ENCODE measurements at places on chromosomes 3 and 15. TPM values are rescaled to one million over a fixed set of nuclear protein-coding genes. Genes with fewer than 3 reads are reported as not detected.

The ANKRD34C gene
- total RNA-seq: not detected

- no peak for DNase-seq
- peaks cover 56% of the 10 kb centered on the region for H3K36me3 ChIP-seq
- no peak overlapping the region for H3K4me3 ChIP-seq
- H3K4me1 ChIP-seq: peaks cover 7% of the 10 kb centered on the region
- H3K27ac ChIP-seq: no peak overlapping the region
- H3K27me3 ChIP-seq: no peaks in the 10 kb centered on the region
These were observed 102.1 kb downstream of the FBXL22 start for GRCh38 chr15:63699101-63699785.

The VILL gene
- total RNA-seq: 12.5 TPM

GRCh38 chr3:174775603-174776002 is 83.5 kb upstream of the NAALADL2 start:
- H3K4me3 ChIP-seq: no peak overlapping the region
- no peaks in the 10 kb centered on the region for H3K4me1 ChIP-seq
- no peak for DNase-seq
- no peak overlapping the region for H3K27ac ChIP-seq
- no peaks in the 10 kb centered on the region for H3K36me3 ChIP-seq

The SHQ1 gene
- total RNA-seq: 16.8 TPM

The MASP1 gene
- total RNA-seq: 4.3 TPM

The CCR3 gene
- total RNA-seq: not detected

- peaks cover 21% of the 10 kb centered on the region for H3K27me3 ChIP-seq
- H3K36me3 ChIP-seq: no peaks in the 10 kb centered on the region
- H3K4me1 ChIP-seq: peaks cover 3% of the 10 kb centered on the region
- no peak for DNase-seq
- no peak overlapping the region for H3K4me3 ChIP-seq
These were observed 10.1 kb upstream of the ITGA11 start for GRCh38 chr15:68442041-68442440.

DNA sequence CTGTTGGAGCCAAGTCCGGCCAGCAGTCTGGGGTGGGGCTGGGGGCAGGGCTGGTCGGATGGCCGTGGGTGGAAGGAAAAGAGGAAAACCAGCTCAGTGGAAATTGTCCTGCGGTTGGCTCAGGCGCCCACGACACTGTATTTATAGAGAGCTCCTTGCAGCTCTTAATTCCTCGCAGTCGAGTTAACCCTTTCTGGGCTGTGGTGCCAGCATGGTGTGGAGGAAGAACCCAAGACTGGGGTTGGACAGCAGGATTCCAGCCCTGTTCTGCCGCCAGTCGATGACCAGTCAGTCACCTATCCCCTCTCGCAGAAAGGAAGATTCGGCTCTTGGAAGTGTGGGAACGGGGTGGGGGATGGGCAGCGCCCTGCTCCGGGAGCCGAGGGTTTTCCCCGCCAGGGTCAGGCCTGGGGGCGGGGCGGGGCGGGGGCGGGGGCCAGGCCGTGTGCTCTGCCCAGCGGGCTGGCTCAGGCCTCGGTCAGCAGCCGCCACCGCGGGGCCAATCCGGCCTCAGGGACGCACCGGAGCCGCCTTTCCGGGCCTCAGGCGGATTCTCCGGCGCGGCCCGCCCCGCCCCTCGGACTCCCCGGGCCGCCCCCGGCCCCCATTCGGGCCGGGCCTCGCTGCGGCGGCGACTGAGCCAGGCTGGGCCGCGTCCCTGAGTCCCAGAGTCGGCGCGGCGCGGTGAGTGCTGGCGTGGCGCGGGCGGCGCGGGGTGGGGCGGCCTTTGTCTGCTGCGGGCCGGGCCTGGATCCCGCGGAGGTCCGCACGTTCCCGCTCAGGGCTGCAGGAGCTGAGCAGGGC is at the start of gene CD276:
CD276 (plus strand) TSS at position 607 of the 804 bp plus-strand sequence. CDS start 15,257 bp downstream, outside the sequence.
- DNase-seq: peak; percentile 90
- no peaks in the 10 kb centered on the region for H3K27me3 ChIP-seq
- no peaks in the 10 kb centered on the region for H3K36me3 ChIP-seq
- peaks cover 43% of the 10 kb centered on the region for H3K4me1 ChIP-seq

The HAUS2 gene
- 21.4 TPM for total RNA-seq

DNA sequence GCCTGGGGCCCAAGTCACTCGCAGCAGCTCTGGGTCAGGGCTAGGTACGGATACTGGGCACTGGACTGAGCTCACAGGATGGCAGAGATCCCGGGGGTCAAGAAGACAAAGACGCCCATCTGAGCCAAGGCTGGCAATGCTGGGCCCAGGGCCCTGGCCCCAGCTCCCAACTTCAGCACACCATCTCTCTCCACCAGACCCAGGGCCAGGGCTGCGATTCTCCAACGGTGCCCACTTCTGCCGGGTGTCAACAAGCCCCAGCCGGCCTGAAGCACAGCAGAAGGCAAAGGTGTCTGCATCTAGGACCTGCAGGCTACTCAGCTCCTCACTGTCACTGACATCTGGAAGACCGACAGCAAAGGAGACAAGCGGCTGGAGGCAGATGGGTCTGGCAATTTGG is 8.6 kb downstream of the WDR73 start:
- H3K27me3 ChIP-seq: no peaks in the 10 kb centered on the region
- DNase-seq: no peak
- H3K27ac ChIP-seq: no peak overlapping the region
- H3K36me3 ChIP-seq: peaks cover 99% of the 10 kb centered on the region
- no peak overlapping the region for H3K4me3 ChIP-seq

DNA sequence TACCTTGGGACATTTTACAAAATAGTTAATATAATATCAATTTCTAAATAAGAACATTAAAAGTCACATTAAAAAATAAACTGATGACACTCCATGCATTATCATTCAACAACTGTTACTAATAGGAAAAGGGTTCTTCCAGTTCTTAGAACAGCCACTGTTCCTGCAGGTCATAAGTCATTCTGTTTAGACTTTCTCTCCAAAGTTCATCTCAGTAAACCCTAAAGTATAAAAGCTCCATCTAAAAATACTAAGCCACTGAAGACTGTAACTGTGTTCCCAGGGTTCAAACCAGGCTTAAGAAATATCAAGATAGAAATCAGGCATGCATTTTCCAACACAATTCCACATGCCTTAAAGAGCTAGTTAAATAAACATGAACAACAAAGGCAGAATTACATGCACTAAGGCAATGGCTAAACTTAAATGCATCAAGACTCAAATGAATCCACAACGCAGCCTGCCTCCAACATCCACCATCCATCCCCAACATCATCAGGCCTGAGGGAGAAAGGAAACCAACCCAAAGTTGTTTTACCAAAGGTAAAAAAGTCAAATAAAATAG is 46.2 kb downstream of the DMXL2 start:
- H3K4me3 ChIP-seq: no peak overlapping the region
- DNase-seq: no peak
- H3K4me1 ChIP-seq: peaks cover 34% of the 10 kb centered on the region
- H3K36me3 ChIP-seq: no peaks in the 10 kb centered on the region
- no peaks in the 10 kb centered on the region for H3K27me3 ChIP-seq
- no peak overlapping the region for H3K27ac ChIP-seq

The ABCF3 gene
- total RNA-seq: 60.7 TPM

DNA sequence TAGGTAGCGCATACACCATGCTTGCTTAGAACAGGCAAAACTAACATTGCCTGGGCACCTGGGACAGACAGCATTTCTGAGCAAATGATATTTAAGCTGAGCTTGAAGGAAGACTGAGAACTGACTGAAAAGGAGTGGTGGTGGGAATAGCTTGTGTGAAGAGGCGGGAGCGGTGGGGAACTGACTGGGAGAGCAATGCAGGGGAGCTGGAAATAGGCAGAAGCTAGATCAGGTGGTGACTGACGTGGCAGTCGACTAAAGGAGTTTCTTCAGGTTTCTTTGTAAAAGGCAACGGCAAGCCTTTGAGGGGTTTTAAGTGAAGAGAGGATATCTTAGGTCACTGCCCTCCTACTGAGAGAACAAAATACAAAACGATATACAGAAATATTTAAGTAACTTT is 61.8 kb downstream of the NEO1 start:
- H3K36me3 ChIP-seq: no peaks in the 10 kb centered on the region
- no peak for DNase-seq
- no peaks in the 10 kb centered on the region for H3K27me3 ChIP-seq
- H3K4me1 ChIP-seq: no peaks in the 10 kb centered on the region
- H3K27ac ChIP-seq: no peak overlapping the region

The AHSG gene
- not detected for total RNA-seq

The ITPKA gene
- 0.32 TPM for total RNA-seq

The FES gene
- 51.0 TPM for total RNA-seq

DNA sequence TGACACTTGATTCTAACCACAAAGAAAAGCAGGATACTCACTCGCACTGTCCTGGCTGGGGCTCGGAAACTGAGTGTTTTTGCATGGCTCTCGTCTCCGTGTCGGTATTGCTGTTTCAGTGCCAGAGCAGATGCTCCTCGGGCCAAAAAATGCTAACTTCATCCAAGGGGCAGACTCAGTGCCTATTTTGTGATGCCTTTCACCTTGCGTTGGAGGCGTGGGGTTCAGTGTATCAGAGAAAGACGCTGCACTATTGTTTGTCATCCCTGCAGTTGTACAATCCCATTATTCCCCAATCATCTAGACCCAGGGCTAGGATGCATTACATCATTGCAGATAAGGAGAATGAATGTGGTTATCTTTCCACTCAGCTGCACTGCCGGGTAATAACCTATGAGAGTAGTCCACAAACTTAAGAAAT is 1.4 kb downstream of the CACNA2D3 start:
- DNase-seq: no peak
- H3K27ac ChIP-seq: no peak overlapping the region
- H3K27me3 ChIP-seq: peaks cover 33% of the 10 kb centered on the region

- DNase-seq: no peak
- H3K4me3 ChIP-seq: no peak overlapping the region
- no peak overlapping the region for H3K27ac ChIP-seq
- H3K27me3 ChIP-seq: no peaks in the 10 kb centered on the region
These were observed 71.0 kb downstream of the B3GNT5 start for GRCh38 chr3:183324083-183324482.

Measured in lower lobe of right lung (tissue), 2 donors.